Activated gamma-delta T cell (primary cell): ENCODE measurements at places on chromosomes 2 and 18.

GRCh38 chr2:180625006-180625844 is 355.2 kb upstream of the UBE2E3 start:
- DNase-seq = no peak

DNA sequence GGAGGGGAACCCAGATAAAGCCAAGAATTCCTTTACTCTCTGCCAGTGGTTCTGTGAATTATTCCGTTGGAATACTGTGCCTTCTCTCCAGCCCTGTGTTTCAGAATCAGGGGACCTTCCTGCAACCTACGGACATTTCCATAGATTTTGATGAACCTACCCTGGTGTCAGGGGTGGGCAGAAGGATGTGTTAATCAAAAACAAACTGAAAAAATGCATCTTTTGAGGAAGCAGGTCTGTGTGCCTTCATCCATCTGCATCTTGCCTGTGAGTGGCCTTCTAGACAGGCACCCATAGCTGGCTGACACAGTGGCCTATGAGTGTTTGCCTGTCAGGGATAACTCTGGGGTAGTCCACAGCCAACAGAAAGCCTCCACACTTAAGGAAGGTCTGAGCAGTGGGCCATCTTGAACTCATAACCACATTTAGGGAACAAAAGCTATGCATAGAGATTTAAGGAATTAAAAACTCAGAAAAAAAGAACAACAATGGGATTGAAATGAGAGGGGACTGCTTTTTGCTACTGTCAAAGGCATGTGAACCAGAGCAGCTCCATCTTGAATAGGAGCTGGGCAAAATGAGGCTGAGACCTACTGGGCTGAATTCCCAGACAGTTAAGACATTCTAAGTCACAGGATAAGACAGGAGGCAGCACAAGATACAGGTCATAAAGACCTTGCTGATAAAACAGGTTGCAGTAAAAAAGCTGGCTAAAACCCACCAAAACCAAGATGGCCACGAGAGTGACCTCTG is 45.9 kb upstream of the ITGA6 start:
- no peak for DNase-seq

- no peak for DNase-seq
Measured at GRCh38 chr2:152588998-152589397, 128.3 kb downstream of the PRPF40A start.

GRCh38 chr2:171154348-171154747 is 6.3 kb downstream of the TLK1 start:
- no peak for DNase-seq

DNA sequence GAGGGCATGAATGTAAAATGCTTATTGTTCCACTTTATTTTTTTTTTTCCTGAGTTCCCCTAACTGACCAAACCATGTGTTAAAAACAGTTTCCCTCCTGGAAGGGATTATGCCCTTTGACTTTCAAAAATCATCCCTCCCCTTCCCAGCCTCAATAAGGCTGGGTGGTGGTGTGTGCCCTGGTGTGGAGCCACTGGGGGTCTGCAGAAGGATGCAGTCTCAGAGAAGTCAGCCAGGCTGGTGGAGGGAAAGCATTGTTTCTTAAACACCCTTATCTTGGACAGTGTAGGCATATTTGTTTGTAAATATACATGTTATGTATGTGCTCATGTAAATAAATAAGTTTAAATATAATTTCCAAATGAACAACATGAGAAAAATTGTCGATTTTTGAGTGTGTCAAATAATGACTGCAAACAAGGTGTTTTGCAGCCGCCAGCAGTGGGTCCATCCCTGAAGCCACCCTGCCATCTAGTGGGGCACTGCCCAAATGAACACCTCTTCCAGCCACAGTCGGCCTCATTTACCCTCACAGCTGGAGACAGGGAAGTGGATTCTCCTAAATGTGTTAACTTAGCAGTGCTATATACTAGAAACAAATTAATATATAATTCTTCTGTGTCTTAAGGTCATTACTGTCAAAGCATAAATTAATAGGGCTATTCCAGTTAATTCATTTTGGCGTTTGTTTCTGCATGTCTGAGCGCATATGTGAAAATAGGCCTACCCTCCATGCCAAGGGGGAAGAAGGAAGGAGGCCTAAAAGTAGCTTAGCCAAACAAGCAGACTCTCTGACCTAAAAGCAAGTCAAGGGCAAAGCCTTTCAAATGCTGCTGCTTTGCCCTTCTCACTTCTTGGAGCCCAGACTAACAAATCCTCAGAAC is 209.6 kb upstream of the PIK3C3 start:
- DNase-seq = no peak

GRCh38 chr2:55786280-55786679 is 92.6 kb upstream of the PNPT1 start:
- DNase-seq = no peak

DNA sequence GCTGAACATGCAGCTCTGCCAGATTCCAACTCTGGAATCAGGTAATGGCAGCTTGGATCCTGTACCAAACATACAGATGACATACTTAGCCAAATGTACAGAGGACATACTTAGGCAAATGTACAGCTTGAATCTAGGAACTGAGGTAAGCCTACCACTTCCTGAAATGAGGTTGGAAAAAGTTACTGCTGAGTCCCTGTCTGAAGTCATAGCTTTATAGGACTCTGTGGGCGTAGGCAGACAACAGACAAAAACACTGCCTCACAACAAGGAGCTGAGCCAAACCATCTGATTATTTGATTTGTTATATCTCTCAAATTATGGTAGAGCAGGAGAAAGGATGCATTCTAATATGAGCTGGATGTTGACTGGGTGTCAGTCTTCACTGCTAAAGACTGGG is 290.2 kb upstream of the TCF4 start:
- DNase-seq = no peak

GRCh38 chr2:147430408-147430807 is 414.4 kb upstream of the ACVR2A start:
- no peak for DNase-seq

DNA sequence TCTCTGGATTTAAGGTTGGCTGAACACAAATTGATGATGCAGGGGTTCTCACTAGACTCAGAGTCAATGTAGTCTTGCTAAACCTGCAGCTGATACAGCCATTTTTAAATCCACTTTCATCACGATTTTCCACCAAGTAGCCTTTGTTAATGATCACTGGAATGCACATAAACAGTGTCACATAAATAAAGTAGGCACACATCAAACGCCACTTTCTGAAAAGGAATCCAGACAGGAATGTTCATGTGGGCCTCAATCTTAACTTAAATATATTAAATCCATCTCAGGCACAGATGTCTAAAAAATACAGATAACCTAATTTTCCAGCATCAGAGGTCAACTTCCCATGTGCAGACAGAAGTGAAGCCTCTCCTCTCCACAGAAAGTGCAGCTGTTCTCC is 58.3 kb downstream of the LAMA1 start:
- DNase-seq = no peak

DNA sequence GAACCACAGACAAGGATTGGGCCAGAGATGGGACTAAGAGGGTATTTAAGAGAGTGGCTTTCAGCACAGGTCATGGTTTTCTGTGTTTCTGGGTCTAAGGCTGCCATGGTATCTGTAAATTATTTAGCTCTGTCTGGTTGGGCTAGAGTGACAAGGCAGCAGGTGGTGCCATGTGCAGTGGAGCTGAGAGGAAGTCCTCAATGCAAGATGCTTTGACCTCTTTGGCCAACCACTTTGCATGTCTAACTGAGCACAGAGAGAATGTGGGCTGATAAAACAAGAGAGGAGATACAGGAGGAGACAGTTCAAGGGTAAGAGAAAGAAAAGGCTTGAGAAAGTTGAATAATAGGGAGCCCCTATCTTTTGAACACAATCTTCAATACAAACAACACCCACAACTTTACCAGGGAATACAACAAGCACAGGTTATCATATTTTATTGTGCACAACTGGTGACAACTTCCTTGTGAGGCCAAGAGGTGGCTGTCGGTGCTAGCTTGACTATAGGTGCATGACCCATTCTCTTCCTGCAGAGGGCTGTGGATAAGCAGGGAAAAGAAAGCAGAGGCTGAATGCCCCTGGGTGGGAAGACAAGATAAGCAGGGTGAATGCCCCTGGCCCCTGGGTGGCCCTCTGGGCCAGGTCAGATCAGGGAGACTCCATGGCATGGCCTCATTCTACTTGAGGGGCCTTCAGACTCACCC is 12.3 kb downstream of the FLACC1 start:
- no peak for DNase-seq

DNA sequence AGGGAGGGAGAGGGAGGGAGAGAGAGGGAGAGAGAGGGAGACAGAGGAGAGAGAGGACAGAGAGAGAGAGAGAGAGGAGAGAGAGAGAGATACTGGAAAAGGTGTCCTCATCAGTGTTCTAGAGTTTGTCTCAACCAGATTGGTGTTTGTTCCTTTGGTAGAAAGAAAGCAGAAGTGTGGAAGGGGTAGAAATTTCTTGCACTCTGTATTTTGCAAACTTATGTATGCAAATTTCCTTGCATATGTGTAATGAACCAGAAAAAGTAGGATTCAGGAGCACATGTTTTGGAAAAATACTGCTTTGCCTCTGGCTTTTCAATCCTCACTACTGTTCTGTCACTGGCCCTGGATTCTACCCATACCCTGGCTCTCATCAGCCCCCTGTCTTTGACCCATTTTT is 1.1 kb upstream of the SP140 start:
- no peak for DNase-seq

GRCh38 chr2:118881490-118882129 is 34.2 kb upstream of the EN1 start:
- DNase-seq = no peak

GRCh38 chr2:29059624-29060023 is 14.7 kb downstream of the PCARE start:
- no peak for DNase-seq

DNA sequence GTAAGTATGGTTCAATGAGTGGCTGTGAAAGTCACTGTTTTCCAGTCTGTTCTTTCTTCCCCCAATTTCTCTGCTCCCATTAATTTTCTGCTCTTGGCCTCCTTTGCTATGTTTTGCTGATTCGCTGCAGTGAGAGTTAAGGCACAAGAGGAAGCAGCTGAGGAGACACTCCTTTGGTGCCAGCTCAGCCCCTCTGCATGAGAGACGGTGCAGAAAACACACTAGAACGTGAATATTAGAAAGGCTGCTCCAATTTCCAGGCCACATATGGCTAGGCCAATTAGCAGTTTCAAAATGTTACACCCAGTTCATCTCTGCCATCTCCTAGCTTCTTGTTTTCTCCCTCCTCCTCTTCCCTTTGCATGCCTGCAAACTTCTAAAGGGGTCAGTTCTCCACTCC is 38.9 kb downstream of the AKAIN1 start:
- no peak for DNase-seq

GRCh38 chr2:104606056-104606455 is 247.9 kb upstream of the POU3F3 start:
- DNase-seq = no peak

DNA sequence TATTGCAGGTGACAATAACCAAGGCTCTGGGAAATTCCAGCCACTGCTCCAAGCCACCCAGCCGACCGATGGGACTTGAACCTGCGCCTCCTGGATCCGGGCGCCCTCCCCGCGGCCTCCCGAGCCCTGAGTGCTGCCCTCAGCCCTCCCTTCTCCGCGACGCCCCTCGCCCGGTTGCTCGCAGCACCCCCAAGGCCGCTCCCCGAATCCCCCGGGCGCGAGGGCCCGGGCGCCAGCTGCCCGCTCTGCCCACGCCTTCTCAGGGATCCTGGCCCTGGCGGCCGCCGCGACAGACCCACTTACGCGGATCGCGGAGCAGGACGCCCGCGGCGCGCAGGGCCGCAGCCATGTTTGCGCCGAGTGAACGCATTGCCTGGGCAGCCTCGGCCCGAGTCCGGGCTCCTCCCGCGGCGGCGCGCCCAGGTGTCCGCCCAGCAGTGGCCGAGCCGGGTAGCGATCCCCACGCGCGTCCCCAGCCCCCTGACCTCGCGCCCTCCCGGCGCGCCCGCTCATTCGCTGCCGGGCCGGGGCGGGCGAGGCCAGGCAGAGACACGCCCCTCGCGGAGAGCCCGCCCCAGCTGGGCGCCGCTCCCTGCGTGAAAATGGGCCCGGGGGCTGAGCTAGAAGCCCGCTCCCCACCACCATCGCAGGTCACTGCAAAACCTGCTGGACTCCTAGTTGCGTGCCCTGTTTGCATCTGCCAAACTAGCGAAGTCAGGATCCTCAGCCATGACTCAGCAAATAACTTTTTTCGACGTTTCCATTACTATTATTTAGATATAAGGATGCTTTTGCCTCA is at the start of gene FECH:
Gene FECH, minus strand, starts transcription at position 452 of the 799 bp plus-strand sequence. Its CDS starts 82 bp downstream, at position 370.
- peak; percentile 67 for DNase-seq

GRCh38 chr2:960061-960736 is 9.6 kb downstream of the SNTG2 start:
- DNase-seq = no peak

- DNase-seq = no peak
Measured at GRCh38 chr18:54983041-54983686, 23.9 kb upstream of the CCDC68 start.

DNA sequence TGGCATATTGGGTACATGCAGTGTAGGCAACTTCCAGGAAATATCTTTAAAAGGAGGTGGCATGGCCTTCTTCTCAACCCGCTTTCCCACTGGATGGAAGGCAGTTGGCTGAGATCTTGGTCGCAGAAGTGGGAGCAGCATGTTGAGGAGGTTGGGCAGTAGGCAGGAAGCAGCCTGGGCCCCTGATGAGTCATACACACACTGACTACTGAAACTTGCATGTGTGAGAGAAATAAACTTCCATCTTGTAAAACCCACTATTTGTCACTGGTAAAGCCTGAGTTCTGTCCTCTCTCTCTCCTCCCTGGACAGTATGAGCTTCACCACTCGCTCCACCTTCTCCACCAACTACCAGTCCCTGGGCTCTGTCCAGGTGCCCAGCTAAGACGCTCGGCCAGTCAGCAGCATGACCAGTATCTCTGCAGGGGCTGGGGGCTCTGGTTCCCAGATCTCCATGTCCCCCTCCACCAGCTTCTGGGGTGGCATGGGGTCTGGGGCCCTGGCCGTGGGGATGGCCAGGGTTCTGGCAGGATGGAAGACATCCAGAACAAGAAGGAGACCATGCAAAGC is 233.8 kb upstream of the SPRED2 start:
- DNase-seq = no peak

- no peak for DNase-seq
Measured at GRCh38 chr2:179843541-179843940, 17.9 kb downstream of the ZNF385B start.

GRCh38 chr2:99970292-99970868 is 172.0 kb downstream of the AFF3 start:
- no peak for DNase-seq

DNA sequence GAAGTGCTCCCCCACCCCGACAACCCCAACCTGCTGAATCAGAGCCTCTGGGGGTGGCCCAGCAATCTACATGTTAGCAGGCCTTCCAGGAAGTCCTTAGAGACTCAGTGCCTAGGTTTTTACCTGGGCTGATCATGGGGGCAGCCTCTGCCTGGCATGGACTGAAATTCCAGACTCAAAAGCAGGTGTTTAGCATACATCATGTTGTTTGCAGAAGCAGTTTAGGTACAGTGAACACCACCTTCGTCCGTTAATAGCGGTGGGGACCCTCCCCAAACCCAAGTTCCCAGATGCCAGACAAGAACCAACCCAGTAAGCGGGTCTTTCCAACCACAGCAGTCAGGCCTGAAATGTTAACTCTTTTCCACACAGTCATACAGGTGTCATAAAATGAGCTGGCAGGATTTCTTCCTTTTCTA is 26.4 kb upstream of the GALR1 start:
- DNase-seq = no peak

- DNase-seq = no peak
Measured at GRCh38 chr2:126777620-126777978, 121.1 kb upstream of the TEX51 start.

GRCh38 chr18:75107931-75108276 is 101.0 kb downstream of the PTGR3 start:
- DNase-seq = no peak

GRCh38 chr2:145021962-145022665 is 502.2 kb upstream of the ZEB2 start:
- DNase-seq = no peak

- DNase-seq = no peak
Measured at GRCh38 chr2:176383100-176383499, 113.9 kb downstream of the MTX2 start.
